GM19239 (cell line): ENCODE measurements at places on chromosomes 2 and 18.

DNA sequence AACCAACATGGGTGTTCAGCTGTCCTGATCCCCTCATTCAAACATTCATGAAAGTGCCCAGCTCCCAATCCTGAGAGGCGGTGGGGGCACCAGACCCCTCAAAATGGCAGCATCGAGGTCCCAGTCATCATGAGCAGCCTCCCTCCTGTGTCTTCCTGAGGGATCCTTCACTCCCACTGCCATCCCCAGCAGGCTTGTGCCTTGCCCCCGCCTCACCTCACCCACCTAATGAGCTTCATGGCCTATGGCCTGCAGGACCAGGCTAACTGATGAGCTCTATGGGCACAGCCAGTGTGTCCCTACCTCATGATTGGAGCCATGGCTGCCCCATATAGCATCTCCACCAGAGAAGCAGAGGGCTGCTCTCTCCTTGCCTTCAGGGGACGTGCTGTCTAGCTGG is 47.3 kb upstream of the SLC14A2 start:
- no peak for DNase-seq

DNA sequence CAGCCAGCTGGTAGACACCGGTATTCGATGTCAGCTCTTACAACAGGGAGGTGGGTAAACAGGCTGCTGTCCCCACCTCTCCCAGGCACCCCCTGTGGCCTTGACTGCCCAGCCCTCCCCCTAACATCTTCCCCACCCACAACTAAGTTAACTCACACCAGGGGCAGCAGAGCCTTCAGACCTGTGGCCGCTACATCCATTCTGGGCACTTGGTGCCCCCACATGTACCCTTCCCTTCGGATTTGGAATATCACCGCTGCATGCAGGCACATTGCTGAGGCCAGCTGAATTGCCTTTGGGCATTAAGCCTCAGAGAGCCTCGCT is 130.3 kb downstream of the MYCN start:
- no peak for DNase-seq

DNA sequence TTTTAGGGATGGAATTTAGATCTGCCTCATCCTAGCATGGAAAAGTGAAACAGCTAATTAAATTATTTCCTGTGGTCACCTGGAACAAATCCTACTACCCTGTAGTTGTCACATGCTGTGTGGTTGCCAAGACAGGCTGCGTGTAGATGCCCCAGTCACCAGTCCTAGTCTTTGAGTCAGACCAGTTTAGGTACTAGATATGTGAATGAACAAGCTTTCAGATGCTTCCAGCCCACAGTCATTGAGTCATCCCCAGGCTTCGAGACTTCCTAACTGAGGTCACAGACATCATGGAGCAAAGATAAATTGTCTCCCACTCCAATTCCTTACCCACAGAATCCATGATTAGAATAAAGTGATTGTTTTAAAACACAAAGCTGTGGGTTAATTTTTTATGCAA is 35.8 kb upstream of the GRB14 start:
- no peak for DNase-seq

DNA sequence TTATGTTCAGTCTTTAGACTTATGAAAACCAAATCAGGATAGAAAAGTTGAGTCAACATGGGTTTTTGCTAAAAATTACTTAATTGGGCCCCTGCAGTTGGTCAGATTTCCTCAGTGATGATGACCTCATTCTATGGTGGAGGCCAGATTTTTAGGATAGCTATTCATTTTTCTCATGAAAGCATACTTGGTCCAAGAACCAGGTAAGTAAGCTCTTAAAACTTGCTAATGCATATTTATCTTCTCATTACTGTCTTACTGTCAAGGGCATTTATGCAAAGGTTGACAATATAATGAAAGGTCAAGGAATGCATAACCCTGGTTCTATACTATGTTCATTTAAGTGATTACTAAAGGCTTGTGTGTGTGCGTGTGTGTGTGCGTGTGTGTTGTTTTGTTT is 650.6 kb downstream of the SATB2 start:
- DNase-seq, result no peak

- DNase-seq, result no peak
Observed at GRCh38 chr2:174024524-174025270, 59.5 kb upstream of the SP3 start.

DNA sequence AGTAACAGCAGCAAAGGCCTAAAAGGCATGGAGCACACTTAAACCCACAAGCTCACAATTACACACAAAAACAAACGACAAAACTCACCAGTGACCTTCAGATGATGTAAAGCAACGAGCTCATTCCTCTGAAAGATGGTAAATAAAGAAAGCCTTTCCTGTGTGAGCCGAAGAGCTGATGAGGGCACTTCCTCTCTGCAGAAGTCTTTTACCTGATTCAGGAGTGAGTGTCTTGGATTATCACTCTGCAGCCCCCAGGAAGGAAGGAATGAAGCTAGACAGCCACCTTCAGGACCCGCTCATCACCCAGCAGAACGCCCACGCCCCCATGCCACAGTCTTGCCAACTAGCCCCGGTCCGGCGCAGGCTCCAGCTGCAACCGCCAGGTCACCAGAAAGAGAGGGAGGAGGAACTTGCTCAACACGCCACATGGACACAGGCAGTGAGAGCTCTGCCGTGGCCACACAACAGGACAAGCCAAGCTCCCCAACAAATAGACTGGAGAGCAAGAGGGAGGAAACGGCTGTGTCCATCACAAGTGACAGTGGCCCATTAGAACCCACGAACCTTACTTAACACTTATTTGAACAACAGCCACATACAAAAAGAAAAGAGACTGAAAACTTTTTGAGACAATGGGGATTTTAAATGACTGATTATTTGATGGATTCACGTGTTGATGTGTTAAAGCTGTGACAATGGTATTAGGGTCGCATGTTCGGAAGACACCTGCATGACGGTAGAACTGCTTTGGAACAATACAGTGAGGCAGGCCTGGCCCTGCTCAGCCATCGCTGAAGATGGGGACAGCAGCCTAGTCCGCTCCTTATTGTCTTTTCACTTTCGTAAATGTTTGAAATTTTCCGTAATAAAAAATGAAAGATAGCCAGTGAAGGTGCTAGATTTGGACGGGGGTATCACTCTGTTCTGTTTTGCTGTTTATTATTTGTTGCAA is 127.3 kb downstream of the HDAC4 start:
- no peak for DNase-seq

DNA sequence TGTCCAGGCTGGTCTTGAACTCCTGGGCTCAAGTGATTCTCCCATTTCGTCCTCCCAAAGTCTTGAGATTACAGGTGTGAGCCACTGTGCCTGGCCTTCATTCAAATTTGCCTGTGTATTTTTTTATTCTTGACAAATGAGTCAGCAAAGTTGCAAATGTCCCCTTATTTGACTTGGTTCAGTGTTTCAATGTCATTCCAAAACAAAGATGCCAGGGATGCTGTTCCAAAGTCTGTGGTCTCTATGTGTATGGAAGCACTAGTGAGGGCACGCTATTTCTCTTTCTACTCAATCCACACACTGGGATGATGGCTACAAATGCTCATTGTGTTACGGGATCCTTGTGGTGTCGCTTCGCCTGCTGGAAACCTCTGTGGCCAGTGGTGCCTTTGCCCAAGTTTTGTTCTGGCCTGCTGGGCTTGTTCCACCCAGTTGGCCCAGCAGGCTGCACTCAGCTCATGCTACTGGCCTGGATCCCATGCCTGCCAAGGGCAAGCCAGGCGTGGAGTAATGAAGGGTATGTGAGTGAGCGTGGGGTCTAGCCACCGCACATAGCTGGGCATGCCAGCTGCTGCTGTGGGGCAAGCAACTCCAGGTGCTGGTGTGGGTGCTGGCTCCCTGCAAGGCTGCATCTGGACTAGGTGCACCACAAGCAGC is 35.6 kb downstream of the FBXO48 start:
- no peak for DNase-seq
